Neuronal stem cell (in vitro differentiated cells): ENCODE measurements at places on chromosomes 5 and 9.
A peak's percentile ranks its signal among the peaks of the same experiment; 100 is the strongest.

DNA sequence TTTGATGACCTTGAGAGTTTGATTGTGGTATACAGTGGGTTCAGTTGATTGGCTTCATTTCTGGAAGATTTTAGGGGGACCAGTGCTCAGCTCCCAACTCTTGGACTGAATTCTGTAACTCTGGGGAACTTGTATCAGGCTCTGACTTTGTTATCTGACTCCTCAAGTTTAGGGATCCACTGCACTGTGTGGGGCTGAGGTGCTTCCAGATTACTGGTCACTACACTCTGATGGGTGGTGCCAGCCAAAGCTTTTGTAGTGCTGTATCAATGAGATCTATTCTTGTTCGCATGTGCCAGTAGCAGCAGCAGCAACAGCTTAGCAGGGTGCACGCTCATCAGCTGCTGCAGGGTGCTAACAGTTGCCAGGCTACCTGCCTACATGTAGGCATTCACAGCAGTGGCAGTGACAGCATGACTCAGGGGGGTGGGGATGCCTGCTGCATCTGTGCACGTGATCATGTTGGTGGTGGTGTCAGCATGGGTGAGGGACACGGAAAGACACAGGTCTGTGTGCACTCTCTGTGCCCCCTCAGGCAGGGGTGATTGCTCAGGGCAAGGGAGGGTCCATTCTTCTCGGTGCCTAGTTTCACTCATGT lies 438.8 kb upstream of the SEMA6A start:
- no peak for DNase-seq

DNA sequence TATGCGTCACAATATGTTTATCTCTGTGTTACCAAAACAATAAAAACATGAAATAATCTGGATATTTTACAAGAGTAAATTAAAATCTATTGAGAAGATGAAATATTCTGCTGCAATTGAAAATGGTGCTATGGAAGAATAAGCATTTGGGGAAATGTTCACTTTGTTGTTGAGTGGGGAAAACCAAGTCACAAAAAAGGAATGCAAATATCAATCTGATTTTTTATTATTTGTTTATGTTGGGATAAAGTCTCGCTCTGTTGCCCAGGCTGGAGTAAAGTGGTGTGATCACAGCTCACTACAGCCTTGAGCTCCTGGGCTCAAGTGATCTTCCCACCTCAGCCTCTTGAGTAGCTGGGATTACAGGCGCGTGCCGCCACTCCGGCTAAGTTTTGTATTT lies 8.6 kb upstream of the F2RL1 start:
- no peak for DNase-seq

- DNase-seq, result no peak
These were observed 79.9 kb downstream of the IQGAP2 start for GRCh38 chr5:76482984-76483383.

- no peak for DNase-seq
These were observed 6.5 kb downstream of the ARL14EPL start for GRCh38 chr5:116038817-116039216.

GRCh38 chr5:168879929-168880328 lies 300.8 kb upstream of the PANK3 start:
- no peak for DNase-seq

DNA sequence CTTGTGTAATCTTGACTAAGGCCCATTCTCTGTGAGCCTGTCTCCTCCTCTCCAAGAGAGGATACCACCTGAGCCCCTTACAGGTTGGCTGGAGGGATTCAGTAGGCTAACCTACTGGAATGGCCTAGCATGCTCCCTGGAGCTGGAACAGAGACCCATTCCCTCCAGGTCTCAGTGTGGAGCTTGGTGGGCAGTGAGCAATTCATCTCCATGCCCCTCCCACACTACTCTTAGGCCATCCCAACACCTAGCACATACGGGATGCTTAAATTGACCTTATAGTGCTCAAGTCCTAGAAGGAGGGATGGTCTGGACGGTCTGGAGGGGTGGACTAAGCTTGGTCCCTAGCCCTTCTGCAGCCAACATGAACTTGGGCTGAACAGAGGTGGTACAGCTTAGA lies 75.6 kb downstream of the CRB2 start:
- no peak for DNase-seq

DNA sequence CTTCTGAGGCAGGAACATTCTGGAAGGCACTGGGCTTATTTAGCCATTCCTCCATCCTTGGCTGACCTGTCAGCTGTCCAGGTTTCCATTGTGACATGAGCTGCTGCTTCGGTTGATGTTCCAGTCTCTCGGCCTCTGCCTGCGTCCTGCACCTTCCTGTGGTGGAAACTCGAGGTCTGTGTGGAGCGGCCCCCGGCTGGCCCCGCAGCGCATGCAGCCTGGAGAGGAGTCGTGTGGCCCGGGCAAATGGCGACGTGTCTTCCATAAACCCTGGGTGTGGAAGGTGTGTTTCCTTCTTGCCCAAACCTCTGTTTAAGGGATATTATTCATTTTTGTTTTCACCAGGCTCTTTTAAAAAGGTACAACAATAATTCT lies 36.5 kb upstream of the SLC9A3 start:
- DNase-seq, result no peak

DNA sequence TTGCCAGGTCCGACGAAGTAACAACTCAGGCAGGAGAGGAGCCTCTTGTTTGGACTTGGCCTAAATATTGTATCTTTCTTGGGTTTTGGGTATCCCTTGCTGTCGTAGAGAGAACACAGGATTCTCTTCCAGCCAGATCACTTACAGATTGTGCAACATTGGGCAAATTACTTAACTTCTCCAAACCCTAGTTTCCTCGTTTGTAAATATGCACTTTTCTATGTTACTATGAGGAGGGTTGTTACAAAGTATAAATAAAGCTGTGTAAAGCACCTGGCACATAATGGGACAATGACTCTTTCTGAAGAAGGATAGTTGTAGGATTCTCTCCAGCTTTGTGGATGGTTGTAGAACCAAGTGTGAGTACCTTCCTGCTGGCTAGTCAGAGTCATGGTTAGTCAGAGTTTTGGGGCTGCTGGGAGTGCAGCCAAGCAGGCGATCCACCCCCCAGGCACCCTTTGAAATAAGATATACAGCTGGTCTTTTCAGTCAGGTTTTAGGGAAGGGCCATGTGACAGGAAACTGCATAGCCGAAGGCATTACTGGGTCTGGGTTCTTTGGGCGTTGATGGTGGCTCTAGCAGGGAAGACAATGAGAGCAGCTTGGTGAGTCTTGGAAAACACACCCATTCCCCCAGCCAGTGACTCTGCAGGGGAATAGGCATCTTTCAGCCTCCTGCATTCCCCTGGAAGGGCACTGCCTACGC lies 49.9 kb upstream of the GDNF start:
- no peak for DNase-seq

GRCh38 chr5:133392448-133392847 lies 219.9 kb downstream of the FSTL4 start:
- no peak for DNase-seq

DNA sequence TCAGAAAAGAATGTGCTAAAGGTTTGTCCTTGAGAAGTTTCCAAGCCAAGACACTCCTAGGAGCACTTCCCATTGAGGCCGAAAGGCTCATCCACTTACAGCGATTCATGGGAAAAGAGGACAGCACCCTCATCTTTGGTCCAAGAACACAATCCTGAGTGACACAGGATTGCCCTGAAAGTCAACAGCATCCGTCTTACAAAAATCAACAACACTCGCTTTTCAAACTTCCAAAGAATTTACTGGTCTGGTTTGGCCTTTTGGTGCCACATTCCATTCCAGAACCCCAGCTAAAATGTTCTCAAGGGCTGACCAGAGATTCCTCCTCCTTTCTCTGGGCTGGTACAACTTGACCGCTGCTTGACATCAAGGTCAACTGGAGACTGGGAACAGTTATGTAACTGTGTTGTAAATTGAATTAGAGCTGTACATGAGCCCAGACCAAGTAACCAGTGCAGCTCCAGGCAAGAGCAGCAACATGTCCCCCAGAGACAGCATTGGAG lies 415.8 kb upstream of the PIK3R1 start:
- DNase-seq, result no peak

DNA sequence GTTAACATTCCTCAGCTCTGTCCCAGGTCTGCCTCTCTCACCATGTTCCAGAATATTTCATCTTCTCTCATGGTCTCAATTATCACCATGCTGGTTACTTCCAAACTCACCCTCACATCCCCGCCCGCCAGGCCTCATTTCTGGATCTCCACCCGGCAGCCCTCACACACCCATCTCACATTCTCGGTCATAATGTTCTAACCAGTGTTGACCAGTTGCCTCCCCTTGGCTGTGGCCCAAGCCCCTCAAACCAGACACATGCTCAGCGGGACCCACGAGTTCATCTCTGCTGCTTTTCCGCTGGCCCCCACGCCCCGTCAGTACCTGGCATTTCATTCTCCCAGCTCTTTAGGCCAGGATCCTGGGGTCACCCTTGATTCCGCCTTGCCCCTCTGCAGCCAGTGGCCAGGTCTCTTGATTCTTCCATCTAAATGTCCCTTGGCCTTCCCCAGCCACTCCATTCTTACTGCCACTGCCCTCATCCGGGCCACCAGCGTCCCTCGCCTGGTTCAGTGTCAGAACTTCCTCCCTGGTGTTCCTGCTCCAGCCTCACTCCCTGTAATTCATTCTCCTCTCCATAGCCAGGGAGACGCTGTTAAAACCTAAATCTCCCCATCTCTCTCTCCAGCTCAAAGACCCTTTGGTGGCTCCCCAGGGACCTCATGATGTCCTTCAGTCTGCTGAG lies 141.7 kb downstream of the MVB12B start:
- DNase-seq, result no peak

DNA sequence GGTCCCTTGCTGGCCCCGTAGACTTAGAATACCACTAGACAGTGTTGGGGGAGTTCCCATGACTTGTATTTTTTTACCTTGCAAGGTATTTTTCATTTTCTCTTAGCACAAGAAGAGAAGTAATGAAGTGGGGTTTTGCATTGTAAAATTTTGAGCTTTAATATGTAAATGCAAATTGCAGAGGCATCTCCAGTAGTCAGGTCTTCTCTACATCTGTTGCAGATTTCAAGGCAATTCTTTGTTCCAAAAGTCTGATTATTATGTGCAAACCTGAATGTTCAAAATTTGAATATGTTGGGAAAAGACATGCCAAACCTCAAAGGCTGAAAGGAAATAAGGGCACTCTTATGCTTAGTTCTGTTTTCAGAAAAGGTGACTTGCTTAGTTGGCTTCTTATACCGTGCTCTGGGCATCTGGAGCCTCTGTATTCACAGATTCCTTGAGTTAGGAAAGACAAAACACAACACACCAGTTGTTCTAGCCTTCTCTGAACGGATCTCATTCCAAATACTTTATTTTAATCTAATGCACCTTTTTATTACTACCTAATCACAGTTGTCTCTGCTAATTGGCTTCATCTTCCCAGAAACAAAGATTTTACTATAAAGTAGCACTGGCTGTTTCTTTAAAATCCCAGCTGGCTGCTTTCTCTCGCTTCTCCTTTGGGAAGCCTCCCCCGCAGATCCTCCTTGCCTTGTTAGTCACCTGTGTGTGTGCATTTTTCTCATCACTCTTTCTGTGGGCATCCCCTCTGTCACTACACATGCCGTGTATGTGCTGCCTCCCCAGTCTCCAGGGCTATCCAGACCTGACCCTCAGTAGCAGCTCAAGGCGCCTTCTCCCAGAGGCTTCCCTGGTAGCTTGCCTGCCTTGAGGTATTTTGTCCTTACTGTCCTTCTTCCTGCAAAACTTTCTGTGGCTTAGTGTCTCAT lies 138.2 kb downstream of the TLE4 start:
- DNase-seq, result no peak

- peak; percentile 5 for DNase-seq
These were observed 133.1 kb downstream of the DOCK8 start for GRCh38 chr9:347667-348292.

- DNase-seq, result no peak
These were observed 185.9 kb downstream of the DAB2IP start for GRCh38 chr9:121837113-121837961.

DNA sequence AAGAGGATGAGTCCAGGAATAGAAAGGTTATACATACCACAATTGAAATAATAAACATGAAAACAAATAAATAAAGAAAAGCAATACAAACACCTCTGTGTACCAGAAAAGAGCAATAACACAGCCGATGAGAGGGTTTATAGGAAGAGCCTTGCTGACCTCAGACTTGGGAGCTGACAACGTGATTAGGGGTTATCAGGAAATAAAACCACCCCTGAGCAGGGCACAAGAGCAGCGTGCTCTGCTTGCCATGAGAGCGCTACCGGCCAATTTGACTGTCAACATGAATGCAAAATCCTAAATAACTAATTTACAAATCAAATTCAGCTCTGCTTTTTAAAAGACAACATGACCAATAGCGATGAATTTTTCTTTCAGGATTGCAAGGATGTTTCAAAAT lies 2.6 kb upstream of the FREM1 start:
- no peak for DNase-seq

GRCh38 chr9:98570055-98570454 lies 138.7 kb downstream of the GABBR2 start:
- no peak for DNase-seq

GRCh38 chr9:116087246-116087645 lies 66.3 kb upstream of the PAPPA start:
- DNase-seq, result no peak

GRCh38 chr9:33794560-33794959 lies 801 bp upstream of the PRSS3 start:
- no peak for DNase-seq

DNA sequence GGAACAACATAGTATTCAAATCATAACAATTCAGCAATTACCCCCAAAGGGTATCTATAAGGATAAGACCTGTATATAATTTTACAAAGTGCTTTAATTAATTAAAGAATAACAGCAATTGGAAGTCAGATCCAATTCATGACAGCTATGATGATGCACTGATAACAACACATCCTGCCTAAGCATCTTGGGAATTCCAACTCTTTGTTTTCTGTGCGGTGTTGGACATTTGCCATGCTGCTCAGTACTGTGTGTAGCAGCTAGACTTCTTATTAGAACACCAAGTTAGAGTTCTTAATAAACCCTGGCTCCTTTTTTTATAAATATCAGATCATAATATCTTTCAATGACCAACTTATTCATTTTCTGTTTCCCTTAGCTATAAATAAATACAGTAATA lies 209.0 kb downstream of the SEC61B start:
- no peak for DNase-seq

- no peak for DNase-seq
These were observed 41.8 kb upstream of the DPYSL3 start for GRCh38 chr5:147551677-147552076.

GRCh38 chr5:71924325-71924724 lies 182.9 kb upstream of the MAP1B start:
- DNase-seq, result no peak

DNA sequence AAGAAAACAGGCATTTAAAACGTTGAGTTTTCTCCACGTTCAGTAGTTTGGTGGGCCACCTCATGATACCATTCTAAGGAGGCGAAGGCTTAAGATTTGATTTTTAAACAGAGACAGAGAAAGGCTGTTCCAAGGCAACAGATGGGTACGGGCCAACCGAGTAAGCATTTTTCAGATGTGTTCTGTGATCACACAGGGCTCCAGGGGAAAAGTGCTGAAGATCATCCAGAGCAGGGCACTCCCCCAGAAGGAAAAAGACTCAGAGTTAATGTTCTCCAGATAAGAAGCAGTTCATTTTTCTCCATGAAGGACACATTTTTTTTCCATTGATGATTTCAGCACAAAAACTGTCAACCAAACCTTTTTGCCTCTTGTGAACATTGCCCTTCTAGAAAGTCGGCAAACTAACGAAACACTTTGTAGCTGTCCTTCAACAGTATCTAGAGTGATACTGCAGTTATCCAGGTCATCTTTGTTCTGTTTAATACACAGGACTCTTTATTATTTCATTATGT lies 138.7 kb downstream of the ALDH1A1 start:
- DNase-seq, result no peak

- DNase-seq, result no peak
These were observed 108.9 kb upstream of the CHD1 start for GRCh38 chr5:99037668-99038067.

- no peak for DNase-seq
These were observed 78.1 kb downstream of the CFAP95 start for GRCh38 chr9:69898714-69899209.
